ENCODE measurements at places on chromosomes 1 and 21.

DNA sequence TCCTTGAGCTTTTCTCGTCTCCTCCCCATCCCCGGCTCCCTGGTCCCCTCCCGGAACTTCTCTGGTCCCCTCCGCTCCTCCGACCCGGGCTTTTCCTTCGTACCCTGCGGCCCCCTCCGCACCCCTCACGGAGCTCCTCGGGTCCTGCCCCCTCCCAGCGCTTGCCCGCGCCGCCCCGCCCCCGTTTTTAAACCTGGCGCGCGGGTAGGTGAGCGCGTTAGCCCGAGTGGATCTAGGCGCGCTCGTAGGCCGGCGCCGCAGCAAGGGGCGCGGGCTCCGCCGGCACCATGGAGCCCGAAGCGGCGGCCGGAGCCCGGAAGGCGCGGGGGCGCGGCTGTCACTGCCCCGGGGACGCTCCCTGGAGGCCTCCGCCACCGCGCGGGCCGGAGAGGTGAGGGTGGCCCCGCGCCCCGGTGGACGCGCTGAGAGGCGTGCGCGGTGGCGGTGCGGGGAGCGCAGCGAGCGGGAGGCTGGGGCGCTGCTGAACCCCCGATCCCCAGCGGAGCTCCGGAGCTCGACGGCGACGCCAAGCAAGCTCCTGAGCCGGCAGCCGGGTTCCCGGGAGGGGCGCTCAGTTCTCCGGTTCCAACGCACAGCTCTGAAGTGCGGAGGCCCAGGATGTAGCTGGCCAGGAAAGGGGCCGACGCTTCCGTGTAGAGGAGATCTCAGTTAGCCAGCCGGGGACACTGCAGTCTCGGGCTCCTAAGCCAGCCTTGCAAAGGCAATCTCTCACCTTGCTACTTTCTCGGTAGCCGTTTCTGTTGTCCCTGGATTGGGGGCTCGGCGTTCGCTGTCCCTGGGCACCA lies at the start of gene RIPPLY3:
Gene RIPPLY3 (plus strand): TSS at position 217 of the 806 bp plus-strand sequence. CDS start 71 bp downstream, at position 288.
- no peak for DNase-seq

GRCh38 chr1:110083061-110083865 lies 12.8 kb upstream of the ALX3 start:
- DNase-seq = no peak

DNA sequence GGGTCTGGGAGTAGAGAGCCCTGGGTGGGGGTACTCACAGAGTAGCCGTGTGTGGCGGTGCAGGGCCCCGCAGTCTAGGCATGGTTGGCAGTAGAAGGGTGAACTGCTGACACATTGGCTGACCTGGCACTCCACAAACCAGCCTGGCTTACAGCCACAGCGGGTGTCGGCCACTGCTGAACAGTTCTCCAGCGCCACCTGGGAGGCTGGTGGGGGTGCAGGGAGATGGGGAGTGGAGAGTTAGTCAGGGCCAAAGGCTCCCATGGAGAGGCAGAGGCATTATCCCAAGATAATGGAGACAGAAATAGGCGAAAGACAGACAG lies 1.5 kb downstream of the TNFRSF25 start:
- DNase-seq = peak; percentile 45

GRCh38 chr1:64424412-64424811 lies 45.5 kb upstream of the CACHD1 start:
- no peak for DNase-seq

GRCh38 chr1:3702528-3702927 lies 49.7 kb upstream of the CCDC27 start:
- no peak for DNase-seq

DNA sequence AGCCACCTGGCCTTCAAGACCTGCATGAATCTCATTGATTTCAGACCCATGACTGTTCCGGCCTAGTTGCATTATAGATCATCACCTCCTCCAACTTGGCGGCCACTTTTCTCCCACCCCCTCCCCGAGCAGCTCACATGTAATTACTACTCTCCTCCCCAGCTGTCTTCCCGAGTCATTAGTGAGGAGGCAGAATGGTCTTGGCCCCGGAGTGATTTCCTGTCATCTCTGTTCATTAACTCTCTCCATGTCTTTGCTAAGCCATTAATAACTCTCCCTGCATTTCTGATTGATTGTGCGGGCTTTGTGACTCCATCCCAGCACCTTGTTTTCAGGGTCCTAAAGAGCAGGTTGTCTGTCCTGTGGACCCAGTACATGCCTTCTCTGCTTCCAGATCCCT lies 75.6 kb upstream of the CNTN2 start:
- DNase-seq = no peak

DNA sequence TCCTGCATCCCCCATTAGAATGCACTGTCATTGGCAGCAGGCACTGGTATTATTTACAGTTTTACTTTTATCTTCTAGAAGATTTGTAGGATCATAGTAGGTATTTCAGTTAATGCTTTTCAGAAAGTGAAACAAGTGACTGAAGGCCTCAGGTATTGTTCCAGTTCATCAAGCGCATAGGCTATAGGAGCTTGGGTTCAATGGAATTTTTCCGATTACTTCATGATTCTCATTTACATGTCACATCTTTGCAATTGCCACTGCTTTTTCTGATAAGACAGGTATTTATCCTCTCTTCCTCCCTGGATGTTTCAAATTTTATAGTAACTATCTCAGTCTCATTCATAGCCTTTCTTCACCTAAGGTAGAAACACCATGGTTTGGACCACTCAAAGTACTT lies 161.3 kb downstream of the NTPCR start:
- no peak for DNase-seq

GRCh38 chr1:223189903-223190724 lies 47.1 kb upstream of the TLR5 start:
- peak; percentile 71 for DNase-seq

- DNase-seq = no peak
Measured at GRCh38 chr1:229507502-229507901, 639 bp downstream of the NUP133 start.

- DNase-seq = no peak
Measured at GRCh38 chr1:58738876-58739275, 39.0 kb upstream of the MYSM1 start.

GRCh38 chr1:73100216-73100615 lies 817.9 kb upstream of the NEGR1 start:
- no peak for DNase-seq

- DNase-seq = no peak
Measured at GRCh38 chr21:34100337-34100736, 27.0 kb downstream of the MRPS6 start.

DNA sequence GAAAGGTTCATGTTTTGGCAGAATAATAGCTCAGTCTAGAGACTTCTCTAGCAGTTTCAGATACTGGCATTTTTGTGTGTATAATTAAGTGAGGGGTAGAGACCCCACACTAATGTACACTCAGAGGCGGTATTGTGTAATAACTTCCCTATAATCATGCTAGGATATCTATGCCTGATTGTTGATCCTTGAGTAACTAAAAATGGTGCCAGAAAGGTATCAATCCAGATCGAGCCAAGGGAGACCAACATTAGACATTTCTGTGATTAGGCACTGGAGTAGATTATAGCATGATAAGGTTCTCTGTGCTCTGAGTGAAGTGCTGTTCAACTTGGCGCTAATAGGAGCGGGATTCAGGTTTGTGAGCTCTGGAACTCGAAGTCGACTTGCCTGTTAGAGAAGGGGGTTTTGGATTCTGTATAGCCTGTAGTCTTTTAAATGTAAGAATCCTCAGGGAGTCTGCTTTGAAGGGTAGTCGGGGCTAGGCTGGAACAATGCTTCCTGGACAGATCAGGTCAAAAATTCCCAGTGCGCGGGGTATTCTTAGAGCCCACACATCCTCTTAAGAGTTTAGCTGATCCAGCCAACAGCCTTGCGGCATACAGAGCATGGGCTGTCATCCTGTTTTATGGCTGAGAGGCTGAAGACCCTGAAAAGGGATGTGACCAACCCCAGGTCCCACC lies 24.2 kb downstream of the MAN1C1 start:
- DNase-seq = no peak

- DNase-seq = no peak
Measured at GRCh38 chr1:156894711-156895454, 1.4 kb downstream of the PEAR1 start.

GRCh38 chr1:168972887-168973286 lies 133.6 kb upstream of the ATP1B1 start:
- no peak for DNase-seq

DNA sequence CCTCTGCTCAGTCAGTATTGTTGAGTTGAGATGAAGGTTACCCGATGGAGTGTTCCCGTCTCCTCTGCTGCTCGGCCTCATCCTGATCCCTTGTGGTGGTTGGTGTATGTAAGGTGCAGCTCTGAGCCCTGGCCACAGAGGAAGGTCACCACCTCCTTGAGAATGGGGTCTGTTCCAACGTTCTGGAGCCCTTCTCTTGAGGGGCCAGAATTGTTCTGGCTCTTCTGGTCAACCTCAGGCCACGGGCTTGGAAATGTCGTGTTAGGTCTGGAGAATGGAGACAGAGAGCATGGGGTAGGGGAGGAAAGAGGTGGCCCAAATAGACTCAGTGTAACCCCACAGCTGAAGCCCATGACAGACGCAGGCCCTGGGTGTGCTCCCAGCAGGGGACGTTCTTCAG lies 62.3 kb upstream of the ETV3 start:
- DNase-seq = no peak

All from stimulated activated CD4-positive, alpha-beta T cell treated with anti-CD3 and anti-CD28 coated beads, Interleukin-1b, Interleukin-23, amount 100 ng/mL, for 48 hours (primary cell).